Osteoblast (primary cell): ENCODE measurements at places on chromosomes 1 and 21. TPM values are rescaled to one million over a fixed set of nuclear protein-coding genes. Genes with fewer than 3 reads are reported as not detected.

GBP5 gene
- under 0.01 TPM in 2 replicates for total RNA-seq

DNA sequence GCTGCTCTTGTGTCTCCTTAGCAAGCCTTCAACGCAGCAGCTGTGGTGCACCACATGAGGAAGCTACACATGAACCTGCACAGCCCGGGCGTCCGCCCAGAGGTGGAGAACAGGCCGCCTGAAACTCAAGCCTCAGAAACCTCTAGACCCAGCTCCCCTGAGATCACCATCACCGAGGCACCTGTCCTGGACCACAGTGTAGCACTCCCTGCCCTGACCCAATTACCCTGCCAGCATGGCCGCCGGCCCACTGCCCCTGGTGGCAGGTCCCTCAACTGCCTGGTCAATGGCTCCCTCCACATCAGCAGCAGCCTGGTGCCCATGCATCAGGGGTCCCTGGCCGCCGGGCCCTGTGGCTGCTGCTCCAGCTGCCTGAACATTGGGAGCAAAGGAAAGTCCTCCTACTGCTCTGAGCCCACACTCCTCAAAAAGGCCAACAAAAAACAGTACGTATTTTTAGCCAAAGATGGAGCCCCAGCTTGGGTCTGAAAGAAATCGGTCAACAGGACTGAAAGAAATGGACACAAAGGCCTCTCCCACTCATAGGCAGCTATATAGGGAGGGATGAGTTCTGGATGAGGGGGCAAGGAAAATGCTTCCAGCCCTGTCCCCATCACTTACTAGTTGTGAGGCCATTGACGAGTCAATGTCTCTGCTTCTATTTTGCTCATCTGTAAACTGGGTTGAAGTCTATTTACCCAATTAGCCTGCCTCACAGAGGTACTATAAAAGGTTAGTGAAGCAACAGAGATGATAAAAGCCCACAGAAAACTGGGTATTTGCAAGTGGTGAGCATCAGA, 28.5 kb downstream of the CAMK1G start:
- no peak for DNase-seq

LAMC1 gene
- 903 and 966 TPM in 2 replicates for total RNA-seq

OR2M3 gene
- not detected in 2 replicates for total RNA-seq

RAP1GAP gene
- total RNA-seq = under 0.01 and 0.29 TPM in 2 replicates

LRRN2 gene
- total RNA-seq = under 0.01 TPM in 1 of 2 replicates, not detected in the other

GRCh38 chr1:184513966-184514365, 127.1 kb downstream of the C1orf21 start:
- peak; percentile 5 for DNase-seq
